Stimulated activated CD4-positive, alpha-beta T cell treated with anti-CD3 and anti-CD28 coated beads, Interleukin-15, amount 100 ng/mL, for 1 hour (primary cell): ENCODE measurements at places on chromosomes 6 and 20.

DNA sequence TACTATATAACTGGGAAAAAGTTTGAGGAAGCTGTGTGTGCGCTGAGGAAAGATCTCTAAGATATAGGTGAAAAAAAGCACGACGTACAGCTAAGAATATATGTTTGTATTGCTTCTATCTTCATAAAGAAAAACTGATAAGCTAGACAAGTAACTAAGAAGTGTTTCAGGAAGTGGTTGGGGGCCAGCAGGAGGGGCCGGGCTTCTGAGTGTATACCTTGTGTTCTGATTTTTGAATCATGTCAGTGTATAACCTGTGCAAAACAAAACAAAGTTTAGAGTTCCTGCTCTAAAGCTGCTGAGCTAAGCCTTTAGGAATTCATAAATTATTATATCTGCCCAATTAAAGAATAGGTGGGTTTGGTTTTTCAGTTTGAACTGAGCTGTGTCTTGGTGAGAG is 7.9 kb upstream of the OSER1 start:
- no peak for DNase-seq

- DNase-seq: no peak
Measured at GRCh38 chr20:41424011-41424410, 57.4 kb upstream of the EMILIN3 start.

DNA sequence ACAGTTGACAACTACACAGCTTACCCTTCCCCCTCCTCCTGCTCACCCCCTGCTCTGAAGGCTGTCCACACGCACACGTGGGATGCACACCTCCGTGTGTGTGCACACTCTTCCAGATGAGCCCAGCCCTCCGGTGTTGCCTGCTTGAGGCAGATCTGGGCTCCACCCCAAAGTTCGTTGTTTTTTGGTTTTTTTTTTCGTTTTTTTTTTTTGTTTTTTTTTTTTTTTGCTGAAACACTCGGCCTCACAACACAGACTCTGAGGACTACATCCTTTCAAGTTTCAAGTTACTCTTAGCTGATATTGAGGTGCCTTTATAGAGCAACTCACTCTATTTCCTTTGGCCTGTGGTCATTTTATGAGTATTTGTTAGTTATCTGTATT is 88.2 kb downstream of the RREB1 start:
- no peak for DNase-seq

DNA sequence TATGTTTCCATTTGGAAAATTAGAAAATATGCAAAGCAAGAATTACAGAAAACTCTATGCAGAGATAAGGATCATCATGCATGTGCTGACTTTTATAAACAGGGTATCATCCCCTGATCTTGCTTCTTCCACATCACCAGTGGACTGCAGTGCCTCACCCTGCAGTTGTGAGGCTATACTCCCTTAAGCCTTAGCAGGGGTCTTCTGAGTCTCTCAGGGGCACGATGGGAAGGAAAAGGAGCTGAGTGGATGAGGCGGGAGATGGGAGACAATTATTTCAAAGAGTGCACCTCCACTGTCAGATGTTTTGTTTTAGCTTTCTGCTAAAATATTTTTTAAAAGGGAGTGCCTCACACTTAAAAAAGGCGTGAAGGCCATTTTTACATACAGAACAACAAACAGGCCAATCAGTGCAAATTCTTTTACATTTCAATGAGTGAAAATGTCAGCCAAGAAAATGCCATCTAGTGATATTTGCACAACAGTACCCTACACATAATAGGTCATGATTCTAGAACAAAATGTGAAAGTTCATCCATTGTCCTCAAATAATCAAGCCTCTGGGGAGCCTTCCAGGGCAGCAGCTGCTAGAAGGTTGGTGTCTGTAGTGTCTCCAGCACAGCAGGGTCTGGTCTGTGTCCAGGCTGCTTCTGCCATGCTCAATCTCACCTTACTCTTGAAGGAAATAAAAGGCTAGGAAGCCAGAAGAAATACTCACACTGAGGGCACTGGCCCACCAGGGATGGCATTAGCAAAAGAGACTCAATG is 13.2 kb upstream of the SERPINB9 start:
- DNase-seq: no peak

DNA sequence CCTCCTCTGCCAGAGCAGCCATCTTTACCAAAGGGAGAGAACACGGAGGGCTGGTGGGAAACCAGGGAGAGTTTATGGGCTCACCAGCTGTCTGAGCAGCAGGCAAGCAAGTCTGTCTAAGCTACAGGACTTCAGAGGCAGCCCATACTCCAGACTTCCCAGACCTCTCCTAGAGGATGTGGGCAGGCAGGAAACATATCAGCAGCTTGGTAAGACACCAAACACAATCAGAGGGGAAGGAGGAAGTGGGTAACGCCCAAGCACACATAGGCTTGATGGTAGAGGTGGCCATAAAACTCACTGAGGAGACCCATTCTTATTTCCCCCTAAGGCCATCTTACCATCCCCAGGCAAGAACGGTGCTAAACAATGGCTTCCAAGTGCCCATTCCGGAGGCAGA is 143.1 kb upstream of the ARID1B start:
- DNase-seq: no peak

DNA sequence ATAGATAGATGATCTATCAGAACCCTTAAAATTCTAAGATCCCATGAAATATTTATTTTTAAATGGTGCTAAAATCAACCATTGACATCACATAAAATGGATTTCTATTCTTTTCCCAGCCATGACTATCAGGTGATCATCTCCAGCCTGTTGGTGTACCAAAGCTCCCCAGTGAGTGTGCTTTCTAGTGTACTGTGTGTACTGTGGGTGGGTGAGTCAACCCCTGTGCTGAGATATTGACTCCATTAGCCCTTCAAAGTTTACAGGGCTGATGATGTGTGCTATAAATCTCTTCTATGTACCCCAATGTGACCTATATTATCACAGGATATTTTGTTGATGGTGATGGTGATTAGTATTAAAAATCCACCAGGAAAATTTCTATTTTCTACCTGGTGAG is 344.6 kb downstream of the MMUT start:
- no peak for DNase-seq

DNA sequence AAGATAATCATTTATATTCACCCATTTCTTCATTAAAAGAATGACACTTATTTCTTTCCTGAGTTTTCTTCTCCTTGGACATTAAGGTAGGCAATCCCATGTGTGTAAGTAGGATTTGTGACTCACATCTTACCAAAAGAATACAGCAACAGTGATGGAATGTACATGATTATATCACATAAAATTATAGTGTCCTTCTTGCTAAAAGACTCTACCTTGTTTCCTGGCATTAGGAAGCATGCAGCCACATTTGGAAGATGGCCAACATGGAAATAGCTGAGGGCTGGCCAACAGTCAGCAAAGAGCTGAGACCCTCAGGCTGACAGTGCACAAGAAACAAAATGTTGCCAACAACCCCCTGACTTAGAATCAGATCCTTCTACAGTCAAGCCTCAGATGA is 327.9 kb upstream of the MARCKS start:
- DNase-seq: no peak

GRCh38 chr6:35716798-35717197 is 20.0 kb upstream of the ARMC12 start:
- DNase-seq: no peak

GRCh38 chr20:17108896-17109295 is 117.9 kb upstream of the PCSK2 start:
- DNase-seq: no peak

DNA sequence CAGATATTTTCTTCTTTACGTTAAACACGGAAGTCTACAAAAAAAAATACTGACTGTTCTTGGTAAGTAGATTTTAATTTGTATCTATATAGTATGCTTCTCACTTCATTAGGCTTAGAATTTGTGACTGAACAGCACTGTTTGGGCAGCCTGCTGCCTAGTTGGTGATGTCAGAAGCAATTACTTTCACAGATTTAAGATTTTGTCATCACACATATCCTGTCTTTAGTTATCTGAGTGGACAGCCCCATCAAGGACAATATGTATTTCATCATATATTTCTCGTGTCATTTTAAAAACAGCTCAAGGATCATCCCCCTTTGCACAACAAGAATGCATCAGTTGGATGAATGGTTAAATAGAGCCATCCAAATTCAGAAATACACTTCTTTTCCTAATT is 338.4 kb upstream of the CITED2 start:
- DNase-seq: no peak

DNA sequence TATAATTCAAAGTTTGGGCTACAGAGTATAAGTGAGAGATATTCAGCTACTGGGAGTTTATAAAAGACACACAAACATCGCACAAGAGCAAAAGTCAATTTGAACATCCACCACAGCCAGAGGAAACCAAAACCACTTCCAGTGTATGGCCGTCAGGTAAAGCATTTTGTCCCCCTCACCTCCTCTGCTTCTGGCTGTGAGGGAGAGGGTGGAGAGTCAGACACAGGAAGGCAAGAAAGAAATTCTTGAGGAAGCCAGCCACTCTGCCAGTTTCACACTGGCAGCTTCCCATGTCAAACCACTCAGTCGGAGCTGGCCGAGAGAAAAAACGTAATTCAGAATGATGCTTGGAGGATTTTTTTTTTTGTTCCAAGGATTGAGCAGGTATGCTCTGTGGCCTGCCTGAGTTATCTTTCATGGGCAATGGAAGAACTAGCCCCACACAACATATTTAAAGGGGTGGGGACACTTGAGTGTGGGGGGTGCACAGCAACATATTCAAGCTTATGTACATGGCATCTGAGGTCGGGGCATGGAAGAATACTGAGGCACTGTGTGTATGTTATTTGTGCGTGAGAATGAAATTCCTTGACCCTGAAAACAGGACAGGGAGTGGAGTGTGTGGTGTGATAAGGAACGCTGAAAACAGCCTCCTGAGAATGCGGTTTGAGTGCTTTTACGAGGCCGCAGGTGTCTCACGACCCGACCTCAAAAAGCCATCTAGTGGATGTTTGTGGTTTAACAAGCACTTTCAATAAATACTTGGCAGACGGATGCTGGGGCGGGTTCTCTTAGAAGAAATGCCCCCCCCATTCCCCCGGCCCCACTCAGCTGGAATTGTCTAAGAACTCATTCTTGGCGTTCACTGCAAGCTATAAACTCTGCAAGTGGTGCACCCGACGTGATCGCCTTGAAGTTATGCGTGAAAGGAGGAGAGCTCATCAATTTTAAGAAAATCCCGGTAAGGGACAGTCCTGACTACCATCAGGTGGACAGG is 27.5 kb upstream of the ZBTB22 start:
- DNase-seq: peak; percentile 43

- peak; percentile 75 for DNase-seq
Measured at GRCh38 chr20:62065674-62066338, at the start of gene TAF4. TSS of gene TAF4 (minus strand) at chr20:62065881. CDS start at chr20:62065810, 71 bp downstream.

GRCh38 chr6:78492351-78493017 is 374.9 kb upstream of the IRAK1BP1 start:
- DNase-seq: no peak

GRCh38 chr6:140427842-140428241 is 1053.4 kb upstream of the CITED2 start:
- DNase-seq: no peak

- DNase-seq: no peak
Measured at GRCh38 chr6:109229536-109229935, 134.2 kb downstream of the CEP57L1 start.

- DNase-seq: no peak
Measured at GRCh38 chr20:48094196-48094749, 309.0 kb upstream of the SULF2 start.

GRCh38 chr20:61558726-61559125 is 306.7 kb downstream of the CDH4 start:
- no peak for DNase-seq

DNA sequence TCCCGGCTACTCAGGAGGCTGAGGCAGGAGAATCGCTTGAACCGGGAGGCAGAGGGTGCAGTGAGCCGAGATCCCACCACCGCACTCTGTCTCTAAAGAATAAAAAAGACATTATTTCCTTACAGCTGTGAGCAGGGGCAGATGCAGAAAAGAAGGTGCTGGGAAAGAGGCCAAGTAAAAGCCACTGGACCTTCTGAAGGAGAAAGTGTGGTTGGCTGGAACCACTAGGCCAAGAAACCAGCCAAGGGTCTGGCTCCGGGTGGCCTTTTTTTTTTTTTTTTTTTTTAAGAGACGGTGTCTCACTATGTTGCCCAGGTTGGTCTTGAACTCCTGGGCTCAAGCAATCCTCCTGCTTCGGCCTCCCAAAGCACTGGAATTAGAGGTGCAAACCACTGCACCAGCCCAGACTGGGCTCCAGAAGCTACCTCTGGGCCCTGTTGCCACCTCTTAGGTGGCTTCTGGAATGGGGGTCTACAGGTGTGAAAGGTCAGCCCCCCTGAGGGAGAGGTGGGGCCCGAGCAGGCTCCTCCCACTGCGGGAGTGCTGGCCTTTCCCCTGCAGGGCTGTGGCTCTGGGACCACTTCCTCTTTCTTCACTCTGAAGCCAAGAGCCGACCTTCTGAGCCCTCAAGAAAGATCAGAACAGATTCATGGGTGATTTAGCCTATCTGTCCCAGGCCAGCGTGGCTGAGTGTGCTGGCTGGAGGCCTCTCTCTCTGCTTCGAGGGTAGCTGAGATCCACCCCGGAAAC is at the start of gene FGD2:
Gene FGD2, plus strand, starts transcription at position 595 of the 750 bp plus-strand sequence. CDS start 163 bp downstream, outside the sequence.
- DNase-seq: no peak

- no peak for DNase-seq
Measured at GRCh38 chr6:150176152-150176551, 33.3 kb downstream of the PPP1R14C start.

- DNase-seq: no peak
Measured at GRCh38 chr6:16200321-16200883, 38.0 kb upstream of the GMPR start.

- no peak for DNase-seq
Measured at GRCh38 chr6:91573826-91574416, 987.0 kb upstream of the MAP3K7 start.

DNA sequence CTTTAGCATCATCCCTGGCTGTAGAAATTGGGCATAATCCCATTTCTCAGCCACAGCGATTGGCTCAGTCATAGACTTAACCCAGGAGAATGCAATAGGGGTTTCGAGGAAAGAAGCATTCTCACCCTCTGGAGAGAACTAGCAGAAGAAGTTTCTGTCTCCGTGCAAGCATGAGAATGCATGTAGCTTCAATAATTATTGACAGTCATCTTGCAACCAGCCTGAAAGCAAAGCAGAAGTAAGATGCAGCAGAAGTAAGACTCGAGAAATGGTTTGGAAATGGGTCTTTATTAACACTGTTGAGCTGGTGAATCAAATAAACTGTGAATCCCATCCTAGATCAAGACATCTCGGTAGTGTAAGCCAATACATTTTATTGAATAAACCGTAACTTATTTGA is 828.8 kb upstream of the GJE1 start:
- DNase-seq: no peak

GRCh38 chr6:21612067-21612745 is 18.7 kb downstream of the SOX4 start:
- DNase-seq: no peak

GRCh38 chr6:33160728-33161344 is 31.4 kb downstream of the COL11A2 start:
- no peak for DNase-seq

DNA sequence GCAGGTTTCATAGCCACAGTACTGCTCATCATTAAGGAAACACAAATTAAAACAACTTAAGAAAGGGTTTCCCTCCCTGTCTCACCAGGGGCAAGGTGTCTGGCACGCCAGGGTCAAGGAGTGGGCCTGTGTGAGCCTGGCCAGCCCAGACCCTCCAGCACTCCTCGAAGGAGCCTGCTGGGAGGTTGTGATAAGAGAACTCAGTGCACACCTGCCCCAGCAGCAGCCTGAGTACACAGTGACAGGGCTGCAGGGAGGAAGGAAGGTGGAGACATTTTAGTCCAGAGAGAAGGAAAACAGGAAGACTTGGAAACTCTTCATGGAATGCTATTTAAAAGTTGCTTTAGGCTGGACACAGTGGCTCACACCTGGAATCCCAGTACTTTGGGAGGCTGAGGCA is 14.1 kb downstream of the NINL start:
- no peak for DNase-seq
